ENCODE measurements at places on chromosomes 12 and 14.

DNA sequence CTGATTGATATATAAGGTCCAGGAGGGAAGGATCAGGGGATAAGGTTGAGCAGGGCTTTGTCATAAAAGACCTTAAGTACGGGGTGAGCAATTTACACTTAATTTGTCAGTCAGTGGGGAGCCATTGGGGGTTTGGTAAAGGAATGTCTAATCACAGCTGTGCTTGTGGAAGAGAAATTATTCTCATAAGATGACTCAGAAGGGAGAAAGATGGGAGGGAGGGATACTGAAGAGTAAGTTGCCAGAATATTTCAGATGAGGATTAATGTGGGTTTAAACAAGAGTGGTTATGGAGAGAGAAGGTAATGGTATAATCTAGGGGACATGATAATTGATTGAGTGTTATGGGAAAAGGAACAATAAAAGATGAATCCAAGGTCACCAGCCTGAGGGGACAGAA, 500.1 kb upstream of the CCDC196 start:
- H3K36me3 ChIP-seq: no peaks in the 10 kb centered on the region
- H3K27me3 ChIP-seq: no peaks in the 10 kb centered on the region
- no peak for DNase-seq
- H3K27ac ChIP-seq: no peak overlapping the region
- H3K4me3 ChIP-seq: no peak overlapping the region
- H3K4me1 ChIP-seq: no peaks in the 10 kb centered on the region

DNA sequence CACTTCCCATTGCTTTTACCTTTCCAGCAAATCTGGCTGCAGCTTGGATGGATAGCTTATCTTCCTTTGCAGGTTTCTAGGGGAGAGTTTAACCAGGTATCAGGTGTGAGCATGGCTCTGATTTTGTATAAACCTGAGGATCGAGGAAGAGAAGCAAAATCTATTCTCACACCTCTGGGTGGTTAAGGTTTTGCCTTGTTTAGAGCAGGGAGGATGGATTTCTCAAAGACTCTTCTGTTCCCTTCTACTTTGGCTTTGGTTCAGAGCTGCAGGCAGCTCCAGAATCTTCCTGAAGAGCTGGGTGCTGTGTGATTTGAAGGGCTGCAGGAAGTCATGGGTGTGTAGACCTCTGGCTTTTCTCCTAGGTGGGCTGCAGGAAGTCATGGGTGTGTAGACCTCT, 1.7 kb downstream of the JDP2 start:
- no peak overlapping the region for H3K4me3 ChIP-seq
- no peak overlapping the region for H3K27ac ChIP-seq
- H3K36me3 ChIP-seq: no peaks in the 10 kb centered on the region
- no peaks in the 10 kb centered on the region for H3K27me3 ChIP-seq

DNA sequence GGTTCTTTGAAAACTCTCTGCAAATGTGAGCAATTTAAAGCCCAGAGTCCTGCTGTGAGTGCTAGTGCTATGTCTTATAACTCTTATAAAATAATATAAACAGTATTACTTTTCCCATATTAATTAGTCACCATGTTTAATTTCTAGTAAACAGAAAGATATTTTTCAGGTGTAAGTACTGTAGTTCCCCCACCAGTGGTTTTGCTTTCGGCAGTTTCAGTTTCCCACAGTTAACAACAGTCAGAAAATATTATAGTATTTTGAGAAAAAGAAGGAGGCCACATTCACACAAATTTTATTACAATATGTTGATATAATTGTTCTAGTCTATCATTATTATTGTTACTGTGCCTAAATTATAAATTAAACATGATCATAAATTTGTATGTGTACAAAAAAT, 800.5 kb downstream of the LRFN5 start:
- no peaks in the 10 kb centered on the region for H3K4me1 ChIP-seq
- no peak overlapping the region for H3K4me3 ChIP-seq
- H3K36me3 ChIP-seq: no peaks in the 10 kb centered on the region
- H3K27me3 ChIP-seq: no peaks in the 10 kb centered on the region

DNA sequence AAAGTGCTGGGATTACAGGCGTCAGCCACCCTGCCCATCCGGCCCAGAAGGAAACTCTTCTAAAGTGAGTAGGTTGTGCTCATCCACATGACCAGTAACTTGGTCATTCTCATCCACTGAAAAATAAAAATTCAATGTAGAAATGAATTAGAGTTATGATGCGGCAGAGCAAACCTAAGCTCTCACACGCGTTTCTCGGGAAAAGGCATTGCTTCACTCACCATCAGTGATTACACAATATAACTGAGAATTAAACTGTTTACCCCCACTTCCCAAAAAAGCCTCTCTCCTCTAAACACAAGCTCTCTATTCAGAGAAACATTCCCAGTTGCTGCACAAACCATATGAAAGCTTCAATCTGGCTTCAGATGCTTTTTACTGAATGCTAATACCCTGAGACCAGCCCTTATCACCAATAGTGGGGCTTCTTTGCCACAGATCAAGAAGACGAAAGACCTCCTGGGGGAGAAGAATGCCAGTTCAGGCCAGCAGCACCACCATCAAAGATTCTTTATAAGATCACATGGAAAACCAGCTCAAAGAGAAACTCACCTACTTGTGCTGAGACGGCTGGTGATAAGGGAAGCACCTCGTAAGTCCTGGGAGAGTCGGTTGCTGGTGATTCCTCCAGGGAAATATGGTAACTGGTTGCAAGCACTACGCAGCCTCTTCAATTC, 121.5 kb upstream of the SFSWAP start:
- no peak for DNase-seq
- no peak overlapping the region for H3K4me3 ChIP-seq
- no peak overlapping the region for H3K27ac ChIP-seq
- no peaks in the 10 kb centered on the region for H3K36me3 ChIP-seq
- H3K27me3 ChIP-seq: no peaks in the 10 kb centered on the region
- peaks cover 11% of the 10 kb centered on the region for H3K4me1 ChIP-seq

DNA sequence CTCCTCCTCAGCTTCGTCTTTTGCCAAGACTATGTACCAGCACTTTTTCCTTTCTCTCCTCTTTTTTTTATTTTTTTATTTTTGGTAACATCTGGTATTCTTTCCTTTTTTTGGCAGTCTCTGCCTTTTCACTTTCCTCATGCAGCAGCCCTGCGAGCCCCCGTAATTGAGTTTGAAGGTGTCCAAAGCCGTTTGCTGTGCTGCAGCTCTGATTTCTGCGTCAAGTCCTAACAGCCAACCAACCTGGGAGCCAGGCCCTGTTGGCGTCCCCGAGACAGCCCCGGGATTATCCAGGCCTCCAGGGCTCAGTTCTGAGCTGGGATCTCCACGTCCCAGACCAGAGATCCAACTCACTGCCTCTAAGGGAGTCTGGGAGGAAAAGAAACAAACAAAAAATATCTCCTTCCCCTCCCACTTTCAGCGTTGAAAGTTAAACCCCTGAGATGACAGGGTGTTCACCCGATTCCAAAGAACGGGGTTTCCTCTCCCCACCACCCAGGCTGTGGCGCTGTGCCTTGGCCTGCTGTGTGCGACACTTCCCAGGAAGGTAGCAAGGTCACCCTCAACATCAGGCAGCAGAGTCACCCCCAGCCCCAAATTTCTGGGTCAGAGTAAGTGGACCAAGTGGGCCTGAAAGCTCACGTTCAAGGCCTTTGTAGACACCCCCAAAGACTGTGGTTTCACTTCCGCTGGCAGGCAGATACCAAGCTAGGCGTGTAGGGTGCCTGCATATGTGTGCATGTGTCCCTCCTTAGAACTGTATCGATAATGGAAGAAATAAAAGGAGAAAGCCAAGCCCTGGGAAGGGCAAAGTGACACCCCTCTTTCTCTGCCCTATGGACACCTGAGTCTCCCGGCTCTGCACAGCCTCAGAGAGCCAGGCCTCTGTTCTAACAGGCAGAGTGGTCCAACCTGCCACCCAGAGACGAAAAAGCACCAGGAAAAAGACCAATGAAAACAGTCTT, 11.1 kb downstream of the BCL11B start:
- no peaks in the 10 kb centered on the region for H3K27me3 ChIP-seq
- peaks cover 25% of the 10 kb centered on the region for H3K36me3 ChIP-seq
- H3K4me3 ChIP-seq: peak overlapping the region; percentile 52
- H3K4me1 ChIP-seq: peaks cover 95% of the 10 kb centered on the region

GRCh38 chr14:92460916-92461579, 52.5 kb upstream of the RIN3 start:
- no peaks in the 10 kb centered on the region for H3K4me1 ChIP-seq
- H3K27ac ChIP-seq: no peak overlapping the region
- H3K36me3 ChIP-seq: no peaks in the 10 kb centered on the region
- H3K4me3 ChIP-seq: no peak overlapping the region
- H3K27me3 ChIP-seq: no peaks in the 10 kb centered on the region

DNA sequence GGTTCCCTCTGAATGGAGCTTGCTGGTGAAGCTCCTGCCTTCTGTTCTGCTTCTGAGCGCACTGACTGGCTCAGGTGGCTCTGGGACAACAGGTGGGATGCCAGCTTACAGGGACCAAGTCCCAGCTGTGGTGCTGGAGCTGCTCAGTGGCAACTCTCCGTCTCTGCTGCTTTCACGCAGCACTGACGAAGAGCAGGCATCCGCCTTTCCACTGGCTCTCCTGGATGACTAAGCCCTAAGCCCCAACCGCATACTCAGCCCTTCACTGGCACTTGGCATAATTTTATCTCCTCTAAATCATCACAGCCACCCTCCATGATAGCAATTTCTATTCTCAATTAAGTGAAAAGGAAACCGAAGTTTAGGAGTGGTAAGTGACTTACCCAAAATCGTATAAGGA, 3.7 kb upstream of the RTL1 start:
- no peaks in the 10 kb centered on the region for H3K27me3 ChIP-seq
- H3K4me1 ChIP-seq: no peaks in the 10 kb centered on the region
- H3K4me3 ChIP-seq: no peak overlapping the region
- H3K36me3 ChIP-seq: no peaks in the 10 kb centered on the region

DNA sequence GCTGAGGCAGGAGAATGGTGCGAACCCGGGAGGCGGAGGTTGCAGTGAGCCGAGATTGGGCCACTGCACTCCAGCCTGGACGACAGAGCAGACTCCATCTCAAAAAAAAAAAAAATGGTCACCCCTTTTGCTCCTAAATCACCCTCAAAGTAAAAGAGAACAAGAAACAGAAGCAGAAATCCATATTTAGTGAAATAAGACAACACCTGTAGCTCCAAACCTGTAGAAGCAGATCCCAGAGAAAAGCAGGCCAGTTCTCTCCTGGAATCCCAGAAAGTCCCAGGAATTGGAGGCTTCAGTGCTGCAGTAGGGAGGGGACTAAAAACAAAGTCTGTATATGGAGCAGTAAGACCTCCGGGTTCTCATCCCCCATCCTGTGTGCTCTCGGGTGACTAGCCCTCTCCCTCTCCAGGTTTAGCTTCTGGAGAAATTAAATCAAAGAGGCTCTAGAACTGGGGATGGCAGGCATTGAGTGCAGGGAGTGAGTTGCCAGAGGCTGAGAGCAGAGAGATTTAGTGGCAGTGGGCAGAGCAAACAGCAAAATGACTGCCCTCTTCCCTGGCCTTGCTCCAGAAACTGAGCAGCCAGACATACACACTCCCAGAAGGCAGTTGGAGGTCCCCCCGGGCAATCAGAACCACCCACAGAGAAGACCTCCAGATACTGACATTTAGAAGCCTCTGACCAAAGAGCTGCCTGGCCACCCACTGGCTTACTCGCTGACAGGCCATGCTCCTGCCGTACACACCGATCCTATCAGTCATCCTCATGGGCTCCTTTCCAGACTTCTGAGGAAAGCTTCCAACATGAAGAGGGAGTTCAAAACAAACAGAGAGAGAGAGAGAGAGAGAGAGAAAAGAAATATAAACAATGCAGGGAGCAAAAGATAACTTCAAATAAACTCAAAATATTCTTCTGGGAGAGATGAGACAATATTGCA, 6.3 kb upstream of the MLXIP start:
- peaks cover 16% of the 10 kb centered on the region for H3K4me1 ChIP-seq
- no peak overlapping the region for H3K27ac ChIP-seq
- no peaks in the 10 kb centered on the region for H3K27me3 ChIP-seq
- H3K36me3 ChIP-seq: no peaks in the 10 kb centered on the region
- DNase-seq: no peak
- no peak overlapping the region for H3K4me3 ChIP-seq

- H3K36me3 ChIP-seq: no peaks in the 10 kb centered on the region
- DNase-seq: no peak
- H3K4me3 ChIP-seq: no peak overlapping the region
- H3K27me3 ChIP-seq: no peaks in the 10 kb centered on the region
- H3K4me1 ChIP-seq: no peaks in the 10 kb centered on the region
These were observed 421.9 kb upstream of the PRICKLE1 start for GRCh38 chr12:43011383-43011926.

- H3K36me3 ChIP-seq: no peaks in the 10 kb centered on the region
- H3K27me3 ChIP-seq: no peaks in the 10 kb centered on the region
- no peak for DNase-seq
- H3K4me3 ChIP-seq: no peak overlapping the region
- no peak overlapping the region for H3K27ac ChIP-seq
These were observed 117.0 kb downstream of the PRKD1 start for GRCh38 chr14:29810682-29811081.

DNA sequence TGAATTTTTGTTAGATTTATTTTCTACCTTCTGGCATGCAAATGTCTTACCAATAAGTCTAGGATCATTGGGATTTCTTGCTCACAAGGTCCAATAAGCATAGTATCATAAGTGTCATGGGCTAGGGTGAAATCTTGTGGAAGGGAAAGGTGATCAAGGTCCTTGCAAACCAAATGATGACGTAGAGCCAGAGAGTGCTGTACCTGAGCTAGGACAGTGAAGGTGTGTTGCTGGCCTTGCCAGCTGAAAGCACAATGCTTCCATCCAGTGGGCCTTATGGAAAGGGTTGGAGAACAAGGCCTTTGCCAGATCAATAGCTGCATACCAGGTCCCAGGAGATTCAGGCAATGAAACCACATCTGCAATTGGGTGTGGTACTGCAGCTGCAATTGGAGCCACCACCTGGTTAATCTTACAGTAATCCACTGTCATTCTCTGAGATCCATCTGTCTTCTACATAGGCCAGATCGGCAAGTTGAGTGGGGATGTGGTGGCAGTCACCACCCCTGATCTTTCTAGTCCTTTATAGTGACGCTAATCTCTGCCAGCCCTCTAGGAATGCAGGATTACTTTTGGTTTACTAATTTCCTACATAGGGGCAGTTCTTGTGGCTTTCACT, 208.9 kb upstream of the MYL2 start:
- no peaks in the 10 kb centered on the region for H3K4me1 ChIP-seq
- no peaks in the 10 kb centered on the region for H3K27me3 ChIP-seq
- H3K27ac ChIP-seq: no peak overlapping the region
- no peak overlapping the region for H3K4me3 ChIP-seq

GRCh38 chr12:80233926-80234325, 134.6 kb downstream of the OTOGL start:
- no peaks in the 10 kb centered on the region for H3K4me1 ChIP-seq
- H3K36me3 ChIP-seq: no peaks in the 10 kb centered on the region
- H3K27me3 ChIP-seq: no peaks in the 10 kb centered on the region
- no peak for DNase-seq
- H3K27ac ChIP-seq: no peak overlapping the region

GRCh38 chr14:92555465-92556111, 42.0 kb downstream of the RIN3 start:
- no peak overlapping the region for H3K4me3 ChIP-seq
- H3K36me3 ChIP-seq: no peaks in the 10 kb centered on the region
- no peaks in the 10 kb centered on the region for H3K27me3 ChIP-seq
- no peak overlapping the region for H3K27ac ChIP-seq

All from CD4-positive, alpha-beta memory T cell (primary cell).